ENCODE measurements at places on chromosomes 6 and 20.

DNA sequence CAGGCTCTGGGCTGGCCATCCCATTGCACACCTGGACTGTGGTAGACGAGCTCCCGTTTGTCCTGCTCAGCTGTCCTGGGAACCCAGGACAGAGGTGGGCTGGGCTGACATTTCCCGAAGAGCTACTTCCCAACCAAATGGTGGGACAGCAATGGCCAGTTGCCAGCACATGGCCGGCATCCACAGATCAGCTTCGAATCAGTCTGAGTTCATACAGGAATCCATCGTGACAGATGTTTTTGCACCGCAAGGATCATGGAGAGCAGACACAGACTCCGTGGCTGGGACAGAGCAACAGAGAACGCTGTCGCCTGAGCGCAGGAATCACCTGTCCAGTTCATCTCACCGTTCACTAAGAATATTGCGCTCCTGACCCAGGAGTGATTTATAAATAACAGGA lies 198.5 kb downstream of the TTLL2 start:
- no peak for DNase-seq

GRCh38 chr6:75333676-75334200 lies 49.1 kb upstream of the TMEM30A start:
- peak; percentile 30 for DNase-seq

GRCh38 chr6:146850238-146850896 lies 251.6 kb downstream of the ADGB start:
- DNase-seq, result no peak

GRCh38 chr6:42783876-42784642 lies 2.2 kb downstream of the BICRAL start:
- DNase-seq, result no peak

DNA sequence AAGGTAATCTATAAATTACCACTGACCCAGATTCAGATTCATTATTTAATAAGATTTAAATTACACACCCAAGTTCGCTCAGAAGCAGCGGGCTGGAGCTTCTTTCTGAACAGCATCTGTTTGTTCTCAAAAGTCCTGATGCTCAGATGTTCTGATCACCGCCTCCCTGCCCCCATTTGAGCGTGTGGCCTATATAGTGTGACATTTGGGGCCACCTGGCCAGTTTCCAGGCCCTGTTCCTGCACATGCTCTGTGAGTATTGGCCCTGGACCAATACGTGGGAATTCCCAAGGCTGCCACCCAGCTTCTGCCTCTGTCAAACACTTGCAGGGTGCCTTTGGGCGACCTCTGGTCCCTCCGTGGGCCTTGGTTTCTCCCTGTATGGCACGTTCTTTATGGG lies 228.8 kb downstream of the TFAP2C start:
- DNase-seq, result no peak

- no peak for DNase-seq
Observed at GRCh38 chr20:43536817-43537440, 21.9 kb upstream of the SGK2 start.

DNA sequence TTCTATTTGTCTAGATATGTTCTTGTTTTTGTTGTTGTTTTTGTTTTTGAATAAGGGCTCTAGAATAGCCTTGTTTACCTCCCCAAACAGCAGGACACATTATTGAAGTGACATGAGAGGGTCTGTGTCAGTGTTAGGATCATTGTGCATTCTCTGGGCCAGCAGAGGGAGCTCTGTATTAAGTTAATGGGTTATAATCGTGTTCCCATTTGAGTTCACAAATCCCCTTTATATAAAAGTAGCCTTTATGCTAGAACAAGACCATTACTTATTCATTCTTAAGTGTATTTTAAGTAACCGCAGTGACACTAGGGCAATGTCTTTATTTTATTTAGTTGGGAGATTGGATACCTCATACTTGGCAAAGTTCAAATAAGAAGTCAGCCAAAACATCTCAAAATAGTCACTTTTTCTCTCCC lies 44.8 kb downstream of the STK4 start:
- DNase-seq, result peak; percentile 87

- DNase-seq, result no peak
Observed at GRCh38 chr20:50561379-50562078, 51.3 kb downstream of the PTPN1 start.

- peak; percentile 60 for DNase-seq
Observed at GRCh38 chr6:121901432-121901831, 466.0 kb downstream of the GJA1 start.

DNA sequence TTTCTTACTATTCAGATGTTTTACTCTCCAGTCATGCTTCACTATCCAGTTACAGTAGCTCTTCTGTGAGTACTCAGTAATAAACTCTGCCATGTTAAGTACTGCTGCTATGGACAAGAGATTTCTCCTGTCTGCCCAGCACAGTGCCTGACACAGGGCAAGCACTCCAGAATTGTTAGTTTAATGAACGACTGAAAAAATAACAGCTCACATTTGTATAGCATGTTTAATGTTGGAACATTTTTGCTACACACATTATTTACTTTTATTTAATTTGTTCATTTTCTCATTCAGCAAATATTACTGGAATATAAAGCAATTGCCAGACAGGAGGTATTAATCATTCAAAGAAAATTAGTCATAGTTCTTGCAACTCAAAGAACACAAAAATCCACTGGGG lies 142.6 kb upstream of the HMGN3 start:
- DNase-seq, result no peak

GRCh38 chr6:46376562-46377061 lies 114.6 kb downstream of the RCAN2 start:
- DNase-seq, result peak; percentile 36

DNA sequence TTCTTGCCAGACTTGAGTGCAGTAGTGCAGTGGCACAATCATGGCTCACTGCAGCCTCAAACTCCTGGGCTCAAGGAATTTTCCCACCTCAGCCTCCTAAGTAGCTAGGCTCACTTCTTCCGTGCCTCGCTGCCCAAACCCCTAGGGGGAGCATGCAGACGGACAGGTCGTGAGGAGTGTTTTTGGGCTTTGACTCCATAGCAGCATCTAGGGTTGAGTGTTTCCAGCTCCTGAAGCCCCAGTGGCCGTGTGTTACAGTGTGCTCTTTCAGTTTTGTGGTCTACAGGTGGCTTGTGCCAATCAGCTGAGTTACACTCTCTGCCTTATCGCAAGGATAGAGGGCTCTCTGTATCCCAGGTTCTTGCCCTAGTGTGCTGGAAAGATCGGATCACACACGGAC lies 33.4 kb downstream of the NCOA3 start:
- DNase-seq, result no peak

GRCh38 chr6:127210725-127211124 lies 55.9 kb upstream of the RNF146 start:
- no peak for DNase-seq

DNA sequence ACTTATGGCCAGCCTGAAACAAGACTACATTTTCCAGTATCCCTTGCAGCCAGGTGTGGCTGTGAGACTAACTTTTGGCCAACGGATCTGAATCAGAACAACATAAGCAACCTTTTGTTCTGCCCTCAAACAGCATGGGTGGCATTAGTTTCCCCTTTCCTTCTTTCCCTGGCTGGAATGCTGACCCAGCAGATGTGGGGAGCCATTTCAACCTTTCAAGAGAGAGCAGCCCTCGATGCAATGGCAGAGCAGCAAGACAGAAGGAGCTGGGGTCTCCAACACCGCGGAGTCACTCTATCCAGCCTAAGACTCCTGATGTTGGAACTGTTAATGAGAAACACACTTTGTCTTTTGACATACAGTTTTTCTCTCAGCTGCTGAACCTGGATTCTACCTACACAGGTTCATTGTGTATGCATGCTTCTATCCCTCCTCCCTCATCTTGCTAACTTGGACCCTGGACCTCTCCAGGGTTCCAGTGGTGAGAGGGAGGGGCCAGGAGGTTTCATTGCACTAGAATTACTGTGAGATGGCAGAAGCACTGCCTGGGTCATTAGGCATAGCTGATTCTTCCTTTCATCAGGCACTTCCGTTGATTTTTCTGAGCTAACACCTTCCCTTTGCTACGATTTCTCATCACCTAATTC lies 28.8 kb upstream of the DDR1 start:
- DNase-seq, result no peak

DNA sequence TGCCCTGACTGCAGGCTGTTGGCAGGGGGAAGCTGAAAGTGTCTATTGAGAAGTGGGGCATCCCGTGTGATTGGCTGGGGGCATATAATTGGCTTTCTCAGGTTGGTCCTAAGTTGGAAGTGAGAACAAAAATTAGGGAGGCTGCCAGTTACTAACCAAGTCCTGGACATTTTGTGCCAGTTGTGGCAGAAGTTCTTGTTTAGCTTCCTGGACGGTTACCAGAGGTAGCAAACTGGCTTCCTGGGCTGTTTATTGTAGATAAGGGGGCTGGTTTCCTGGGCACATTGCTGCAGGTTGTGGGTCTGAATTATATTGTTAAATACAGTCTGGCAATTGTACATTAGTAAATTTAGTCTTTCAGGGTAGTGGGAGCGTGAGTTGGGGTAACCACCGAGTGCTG lies 50.6 kb upstream of the SLC2A12 start:
- DNase-seq, result no peak

GRCh38 chr6:129446272-129447197 lies 263.4 kb downstream of the ARHGAP18 start:
- DNase-seq, result no peak

GRCh38 chr20:50992733-50993457 lies 30.0 kb downstream of the KCNG1 start:
- DNase-seq, result no peak

- no peak for DNase-seq
Observed at GRCh38 chr6:157218371-157219198, 104.7 kb downstream of the TMEM242 start.

GRCh38 chr6:15672291-15672690 lies 9.5 kb upstream of the DTNBP1 start:
- DNase-seq, result no peak

- DNase-seq, result no peak
Observed at GRCh38 chr6:152701863-152702401, 4.2 kb downstream of the MYCT1 start.
